Fibroblast of lung (primary cell): ENCODE measurements at places on chromosomes 16 and 17. TPM values are rescaled to one million over a fixed set of nuclear protein-coding genes. Genes with fewer than 3 reads are reported as not detected.

KRTAP1-5 gene
- total RNA-seq, result 0.17 TPM in 1 of 2 replicates, not detected in the other

GPRC5B gene
- total RNA-seq, result 4.5 and 6.4 TPM in 2 replicates

ASPHD1 gene
- 5.4 and 5.9 TPM in 2 replicates for total RNA-seq

NECAB2 gene
- under 0.01 and 0.17 TPM in 2 replicates for total RNA-seq

EXOSC6 gene
- 47.2 and 49.6 TPM in 2 replicates for total RNA-seq

MYO15B gene
- 4.6 and 14.4 TPM in 2 replicates for total RNA-seq

PSMD3 gene
- 55.2 and 55.5 TPM in 2 replicates for total RNA-seq

ITGAD gene
- total RNA-seq, result not detected in 2 replicates

UBTF gene
- 42.1 and 49.8 TPM in 2 replicates for total RNA-seq

RAMP2 gene
- total RNA-seq, result 0.17 and 0.26 TPM in 2 replicates

ADAD2 gene
- not detected in 2 replicates for total RNA-seq

KRTAP3-2 gene
- not detected in 2 replicates for total RNA-seq

CYLD gene
- 47.3 and 66.7 TPM in 2 replicates for total RNA-seq

PPP1R1B gene
- under 0.01 and 0.26 TPM in 2 replicates for total RNA-seq
